ENCODE measurements at places on chromosomes 7 and 10. TPM values are rescaled to one million over a fixed set of nuclear protein-coding genes. Genes with fewer than 3 reads are reported as not detected.
A peak's percentile ranks its signal among the peaks of the same experiment; 100 is the strongest.

DNA sequence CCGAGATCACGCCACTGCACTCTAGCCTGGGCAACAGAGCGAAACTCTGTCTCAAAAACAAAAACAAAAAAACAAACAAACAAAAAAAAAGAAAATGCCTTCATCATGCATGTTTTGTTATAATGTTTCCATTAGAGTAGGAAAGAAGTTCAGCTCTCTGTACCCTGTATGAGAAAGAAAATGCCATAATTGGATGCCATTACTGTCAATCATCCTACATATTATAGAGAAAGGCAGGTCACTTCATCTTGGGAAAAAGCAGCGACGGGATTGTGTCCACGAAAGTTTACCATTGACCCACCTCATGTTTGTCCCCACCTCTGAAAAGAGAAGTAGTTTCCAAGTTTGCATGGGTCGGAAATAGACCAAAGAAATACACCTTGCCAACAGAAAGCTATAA, 33.8 kb downstream of the SEC61G start:
- no peaks in the 10 kb centered on the region for H3K36me3 ChIP-seq
- no peaks in the 10 kb centered on the region for H3K27me3 ChIP-seq
- no peak overlapping the region for H3K4me3 ChIP-seq
- no peak for DNase-seq
- no peaks in the 10 kb centered on the region for H3K4me1 ChIP-seq

GRCh38 chr7:108104324-108104723, 25.8 kb downstream of the LAMB4 start:
- H3K4me1 ChIP-seq: no peaks in the 10 kb centered on the region
- H3K4me3 ChIP-seq: no peak overlapping the region
- DNase-seq: no peak
- H3K27me3 ChIP-seq: no peaks in the 10 kb centered on the region

Gene LRMDA
- 2.2 TPM for total RNA-seq

Gene CDNF
- 2.0 TPM for total RNA-seq

DNA sequence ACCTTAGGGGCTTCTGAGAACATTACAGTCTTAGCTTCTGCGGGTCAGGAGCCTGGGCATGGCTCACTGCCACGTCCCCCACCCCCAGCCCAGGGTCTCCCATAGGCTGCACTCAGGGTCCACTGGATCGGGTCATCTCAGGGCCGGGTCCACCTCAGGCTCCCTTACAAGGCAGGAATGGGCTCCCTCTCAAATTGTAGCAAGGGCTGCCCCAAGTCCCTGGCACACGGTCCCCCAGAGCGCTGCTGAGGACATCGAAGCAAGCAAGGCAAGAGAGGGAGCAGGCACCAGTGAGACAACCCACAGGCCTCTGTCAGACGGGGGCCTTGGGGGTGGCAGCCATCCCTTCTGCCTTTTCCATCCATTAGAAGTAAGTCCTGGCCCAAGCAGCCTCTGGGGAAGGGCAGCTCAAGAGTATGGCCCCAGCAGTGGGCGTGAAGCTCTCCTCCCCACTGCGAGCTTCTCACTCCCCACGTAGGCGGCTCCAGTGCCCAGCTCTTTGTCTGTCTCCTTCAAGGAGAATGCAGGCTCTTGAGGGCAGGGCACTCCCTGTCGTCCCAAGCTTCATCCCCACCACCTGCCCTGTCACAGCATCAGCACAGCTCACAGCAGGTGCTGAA, 18.0 kb upstream of the RET start:
- H3K27me3 ChIP-seq: peaks cover 3% of the 10 kb centered on the region
- no peak for DNase-seq
- H3K4me3 ChIP-seq: no peak overlapping the region

- no peak for DNase-seq
- H3K36me3 ChIP-seq: no peaks in the 10 kb centered on the region
- no peaks in the 10 kb centered on the region for H3K27me3 ChIP-seq
Observed at GRCh38 chr10:11908991-11909390, 85.8 kb downstream of the PROSER2 start.

DNA sequence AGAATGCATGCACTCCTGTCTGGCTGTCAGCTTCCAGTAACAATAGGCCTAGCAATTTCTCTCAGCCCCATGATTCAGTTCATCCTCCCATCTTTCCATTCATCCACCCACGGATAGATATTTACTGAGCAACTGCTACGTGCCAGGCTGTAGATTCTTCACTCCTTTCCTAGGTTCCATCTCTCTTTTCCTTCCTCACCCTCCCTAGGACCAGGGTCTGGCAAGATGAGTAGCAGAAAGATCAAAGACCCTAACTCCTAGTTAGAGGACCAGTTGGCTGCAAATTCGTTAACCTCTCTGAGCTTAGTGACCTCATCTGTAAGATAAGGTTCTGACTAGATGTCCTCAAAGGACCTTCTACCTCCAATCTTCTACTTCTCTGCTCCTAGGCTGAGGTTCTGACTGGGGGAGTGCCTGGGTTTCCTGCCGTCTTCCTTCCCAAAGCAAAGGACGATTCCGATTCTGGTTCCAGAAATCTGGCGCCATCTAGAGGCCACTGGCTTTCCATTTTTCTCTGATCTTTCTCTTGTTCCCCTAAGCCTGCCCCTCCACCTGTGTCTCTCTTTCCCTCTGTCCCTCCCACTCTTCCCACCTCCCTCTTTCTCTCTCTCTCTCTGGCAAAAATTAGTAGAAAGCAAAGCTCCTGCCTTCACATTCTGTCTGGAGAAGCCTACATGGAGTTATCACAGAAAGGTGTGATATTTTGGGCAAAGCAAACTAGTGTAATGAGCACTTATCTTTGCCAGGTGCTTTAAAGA, 26.2 kb downstream of the TBATA start:
- H3K27ac ChIP-seq: no peak overlapping the region
- H3K27me3 ChIP-seq: no peaks in the 10 kb centered on the region
- no peaks in the 10 kb centered on the region for H3K36me3 ChIP-seq
- H3K4me1 ChIP-seq: peaks cover 20% of the 10 kb centered on the region
- peak; percentile 49 for DNase-seq

- no peak overlapping the region for H3K27ac ChIP-seq
- no peak overlapping the region for H3K4me3 ChIP-seq
- H3K4me1 ChIP-seq: peaks cover 15% of the 10 kb centered on the region
- H3K27me3 ChIP-seq: no peaks in the 10 kb centered on the region
- DNase-seq: no peak
- peaks cover 2% of the 10 kb centered on the region for H3K36me3 ChIP-seq
Observed at GRCh38 chr7:116565981-116566380, 41.1 kb downstream of the CAV1 start.

GRCh38 chr10:110007161-110007700, 553 bp upstream of the ADD3 start:
- no peaks in the 10 kb centered on the region for H3K27me3 ChIP-seq
- peak overlapping the region; percentile 96 for H3K27ac ChIP-seq
- H3K36me3 ChIP-seq: no peaks in the 10 kb centered on the region
- peak overlapping the region; percentile 74 for H3K4me3 ChIP-seq
- peaks cover 43% of the 10 kb centered on the region for H3K4me1 ChIP-seq

Gene ACSM6
- not detected for total RNA-seq

Gene EVX1
- not detected for total RNA-seq

DNA sequence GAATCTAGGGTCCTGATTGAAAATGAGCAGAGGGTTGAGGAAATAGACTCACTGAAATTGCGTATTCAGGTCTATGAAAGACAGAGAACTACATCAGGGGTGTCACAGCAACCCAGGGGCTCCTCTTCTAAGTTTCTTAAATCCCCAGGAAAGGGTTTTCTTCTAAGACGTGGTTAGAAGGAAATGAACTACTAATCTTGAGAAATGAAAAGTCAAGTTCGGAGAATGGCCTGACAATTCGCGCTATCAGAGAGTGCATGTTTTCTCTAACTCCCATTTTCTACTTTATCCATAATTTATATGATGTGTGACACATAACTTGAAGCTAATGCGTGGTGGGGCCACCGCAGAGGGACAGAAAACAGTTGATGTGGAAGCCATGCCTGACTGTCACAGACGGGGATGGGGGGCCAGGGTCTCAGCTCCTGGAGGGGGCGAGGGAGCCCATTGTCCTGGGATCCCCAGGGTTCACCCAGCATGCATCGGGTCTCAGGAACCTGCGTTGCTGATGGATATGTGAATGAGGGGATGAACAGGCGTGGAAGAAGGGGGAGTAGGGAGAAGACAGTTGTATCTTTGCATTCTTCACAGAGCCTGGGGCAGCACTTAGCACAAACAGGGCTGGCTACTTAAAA, 86.3 kb downstream of the PTPRE start:
- no peak overlapping the region for H3K4me3 ChIP-seq
- no peak for DNase-seq
- no peaks in the 10 kb centered on the region for H3K36me3 ChIP-seq
- peaks cover 37% of the 10 kb centered on the region for H3K4me1 ChIP-seq
- no peaks in the 10 kb centered on the region for H3K27me3 ChIP-seq

DNA sequence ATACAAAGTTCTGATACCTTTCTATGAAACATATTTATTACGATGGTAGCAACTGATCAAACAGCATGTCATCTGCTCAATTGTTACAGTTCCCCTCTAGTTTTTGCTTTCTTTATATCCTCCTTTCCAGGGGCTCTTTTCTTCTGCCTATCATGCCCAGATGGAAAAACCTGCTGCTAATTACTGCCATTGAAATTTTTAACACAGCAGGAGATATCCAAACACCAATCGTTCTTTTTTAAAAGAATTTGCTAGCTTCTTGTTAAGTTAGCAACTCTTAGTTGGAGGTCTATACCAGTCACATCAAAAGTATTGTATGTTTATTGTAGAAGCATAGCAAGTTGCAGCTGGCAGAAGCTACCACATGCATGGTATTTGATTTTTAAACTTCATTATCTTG, 768.5 kb downstream of the NXPH1 start:
- no peaks in the 10 kb centered on the region for H3K27me3 ChIP-seq
- DNase-seq: no peak
- H3K27ac ChIP-seq: no peak overlapping the region
- no peaks in the 10 kb centered on the region for H3K4me1 ChIP-seq
- H3K4me3 ChIP-seq: no peak overlapping the region
- H3K36me3 ChIP-seq: no peaks in the 10 kb centered on the region

Gene CEP55
- total RNA-seq: 3.7 TPM

Gene FAM13C
- total RNA-seq: 8.7 TPM

DNA sequence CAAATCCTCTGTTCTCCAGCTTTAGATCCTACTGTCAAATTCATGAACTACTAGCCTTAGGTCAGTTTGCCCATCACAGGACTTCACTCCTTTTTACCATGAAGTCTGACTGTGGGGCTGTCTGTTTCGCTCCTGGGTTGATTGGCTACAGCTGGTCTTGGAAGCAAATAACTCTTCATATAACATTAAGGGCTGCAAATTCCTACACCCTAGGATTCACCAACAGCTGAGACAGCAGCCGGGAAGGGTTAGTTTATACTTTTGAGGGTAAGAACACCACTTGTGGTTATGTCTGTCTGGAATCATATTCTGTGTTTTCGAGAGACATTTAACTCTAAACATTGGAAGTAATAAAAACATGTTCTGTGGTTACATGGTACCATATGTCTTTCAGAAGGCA, 55.9 kb upstream of the KIAA1217 start:
- H3K36me3 ChIP-seq: no peaks in the 10 kb centered on the region
- H3K27me3 ChIP-seq: no peaks in the 10 kb centered on the region
- no peak overlapping the region for H3K27ac ChIP-seq
- peak; percentile 49 for DNase-seq
- no peak overlapping the region for H3K4me3 ChIP-seq

GRCh38 chr7:129643550-129644170, 32.1 kb downstream of the NRF1 start:
- H3K27me3 ChIP-seq: no peaks in the 10 kb centered on the region
- H3K4me1 ChIP-seq: peaks cover 13% of the 10 kb centered on the region
- no peak for DNase-seq
- H3K27ac ChIP-seq: no peak overlapping the region
- H3K4me3 ChIP-seq: peak overlapping the region; percentile 20

- peaks cover 5% of the 10 kb centered on the region for H3K4me1 ChIP-seq
- H3K27ac ChIP-seq: no peak overlapping the region
- no peaks in the 10 kb centered on the region for H3K36me3 ChIP-seq
- DNase-seq: peak; percentile 95
- no peaks in the 10 kb centered on the region for H3K27me3 ChIP-seq
Observed at GRCh38 chr10:14063531-14064285, 267.0 kb downstream of the FRMD4A start.

Gene PRKAR2B
- 7.6 TPM for total RNA-seq

DNA sequence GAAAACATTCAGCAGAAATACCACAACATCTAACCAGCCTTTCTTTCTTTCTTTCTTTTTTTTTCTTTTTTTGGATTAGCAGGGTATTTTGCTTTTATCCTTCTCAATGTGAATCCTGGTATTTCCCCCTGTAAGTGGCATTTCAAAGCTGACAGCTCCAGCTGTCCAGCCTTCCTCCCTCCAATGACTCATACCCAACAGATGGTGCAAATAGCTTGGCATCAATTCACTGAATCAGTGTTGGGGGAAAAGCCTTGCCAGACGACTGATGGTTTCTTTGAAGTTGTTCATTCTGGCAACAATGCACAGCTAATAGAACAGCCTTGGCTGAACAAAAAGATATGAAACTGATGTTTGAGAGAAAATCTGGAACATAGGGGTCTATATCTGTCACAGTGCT, 316.8 kb upstream of the STEAP1 start:
- no peak overlapping the region for H3K4me3 ChIP-seq
- no peaks in the 10 kb centered on the region for H3K36me3 ChIP-seq
- no peaks in the 10 kb centered on the region for H3K4me1 ChIP-seq
- no peak overlapping the region for H3K27ac ChIP-seq

DNA sequence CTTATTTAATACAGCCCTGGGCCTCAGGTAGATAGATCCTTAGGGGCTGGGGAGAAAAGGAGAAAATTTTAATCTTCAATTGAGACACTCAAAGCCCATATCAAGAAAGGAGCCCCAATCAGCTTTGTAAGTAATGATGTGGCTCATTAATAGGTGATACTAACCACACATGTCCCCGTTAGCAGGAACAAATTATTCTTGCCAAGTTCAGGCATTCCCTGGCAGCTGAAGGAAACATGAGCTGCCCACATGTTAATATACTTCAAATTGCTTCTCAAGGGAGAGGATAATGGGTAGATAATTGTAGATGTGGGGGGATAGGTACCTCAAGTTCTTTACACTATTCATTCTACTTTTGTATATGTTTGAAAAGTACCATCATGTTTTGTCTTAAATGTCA, 14.5 kb downstream of the IFIT5 start:
- H3K27ac ChIP-seq: no peak overlapping the region
- peaks cover 33% of the 10 kb centered on the region for H3K4me1 ChIP-seq
- no peaks in the 10 kb centered on the region for H3K27me3 ChIP-seq
- DNase-seq: peak; percentile 43
- H3K4me3 ChIP-seq: no peak overlapping the region
- H3K36me3 ChIP-seq: no peaks in the 10 kb centered on the region

DNA sequence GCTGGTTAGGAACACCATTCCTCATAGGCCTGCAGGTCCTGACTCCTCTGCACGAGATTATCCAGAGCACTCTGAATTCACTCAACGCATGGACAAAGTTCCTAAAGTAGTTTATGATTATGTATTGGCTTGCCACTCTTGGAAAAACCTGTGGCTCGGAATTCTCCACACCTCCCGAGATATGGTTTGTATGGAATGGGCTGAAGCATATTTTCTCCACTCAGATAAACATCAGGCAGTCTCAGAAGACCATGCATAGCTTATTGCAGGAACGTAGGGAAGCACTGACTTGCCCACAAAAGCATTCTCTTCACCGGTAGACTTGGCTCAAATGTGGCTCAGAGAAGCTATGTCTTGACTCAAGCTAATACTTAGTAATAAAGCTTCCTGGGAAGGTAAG, 338.6 kb upstream of the NFE2L3 start:
- H3K4me3 ChIP-seq: no peak overlapping the region
- no peaks in the 10 kb centered on the region for H3K36me3 ChIP-seq
- H3K4me1 ChIP-seq: no peaks in the 10 kb centered on the region
- H3K27me3 ChIP-seq: no peaks in the 10 kb centered on the region
- H3K27ac ChIP-seq: no peak overlapping the region
- peak; percentile 16 for DNase-seq

Gene CCL24
- not detected for total RNA-seq

Gene CUBN
- 2.7 TPM for total RNA-seq

Gene GIMAP7
- not detected for total RNA-seq

Gene POLR1F
- total RNA-seq: 18.9 TPM

Measured in astrocyte (in vitro differentiated cells and primary cell).